ENCODE measurements at places on chromosomes 1 and 21.

- DNase-seq, result no peak
Measured at GRCh38 chr21:43211760-43212115, 42.9 kb downstream of the CRYAA start.

DNA sequence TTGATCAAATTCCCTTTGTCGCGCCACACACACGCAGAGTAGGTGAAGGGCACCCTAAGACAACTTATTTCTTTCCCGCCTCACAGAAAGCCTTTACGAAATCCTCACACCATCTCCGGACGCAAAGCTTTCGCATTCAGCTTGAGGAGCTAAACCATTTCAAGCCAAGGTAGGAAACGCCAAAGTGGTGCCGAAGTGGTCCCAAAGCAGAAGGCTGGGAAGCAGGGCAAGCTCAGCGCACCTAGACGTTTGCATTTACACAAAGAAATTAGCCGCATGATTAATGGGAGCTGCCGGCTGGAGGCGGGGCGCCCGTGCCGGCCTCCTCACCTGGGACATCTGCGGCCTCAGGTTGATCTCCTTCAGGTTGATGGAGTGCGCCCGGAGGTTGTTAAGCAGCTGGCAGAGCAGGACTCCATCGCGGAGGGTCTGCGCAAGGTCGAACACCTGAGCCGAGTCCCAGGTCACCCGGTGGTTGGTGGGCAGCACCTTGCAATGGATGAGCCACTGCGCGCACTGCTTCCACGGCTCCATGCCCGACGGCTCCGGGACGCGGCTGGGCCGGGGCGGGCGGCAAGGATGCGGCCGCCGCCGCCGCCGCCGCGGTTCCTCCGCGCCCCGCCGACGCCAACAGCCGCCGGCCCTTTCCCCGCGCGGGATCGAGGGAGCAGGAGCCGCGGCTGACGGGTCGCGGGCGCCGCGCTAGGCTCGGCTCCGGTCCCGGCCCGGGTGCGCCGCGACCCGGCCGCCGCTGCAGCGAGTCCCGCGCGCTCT is 457 bp downstream of the VAV3 start:
- DNase-seq, result no peak

GRCh38 chr1:206466840-206467649 is 3.2 kb upstream of the IKBKE start:
- DNase-seq, result no peak

- no peak for DNase-seq
Measured at GRCh38 chr1:72433591-72433990, 151.3 kb upstream of the NEGR1 start.

DNA sequence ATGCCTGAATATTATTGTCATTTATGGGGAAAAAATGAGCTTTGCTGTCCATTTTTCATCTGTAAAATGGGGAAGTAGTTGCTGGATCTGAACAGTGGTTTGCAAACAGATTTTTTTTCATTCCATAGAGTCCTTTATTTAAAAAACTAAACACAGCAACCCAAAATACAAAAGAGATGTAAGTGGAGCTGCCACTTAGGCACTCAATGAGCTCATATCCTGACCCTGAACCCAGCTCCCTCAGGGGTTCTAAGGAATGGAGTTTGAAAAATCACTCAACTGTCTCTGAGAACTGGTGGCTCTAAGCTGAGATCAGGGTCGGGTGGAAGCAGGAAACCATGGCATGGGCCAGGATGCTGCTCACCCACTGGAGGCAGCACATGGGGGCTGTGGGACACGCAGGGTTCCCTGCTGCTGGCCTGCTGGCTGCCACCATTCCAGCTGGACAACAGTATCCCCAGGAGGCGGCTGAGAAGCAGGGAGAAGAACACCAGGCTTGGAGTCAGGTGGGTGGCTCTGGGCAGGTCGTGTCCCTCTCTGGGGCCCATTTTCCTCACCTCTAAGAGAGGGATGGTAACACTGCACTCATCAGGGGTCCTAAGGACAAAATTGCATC is 9.6 kb upstream of the ECE1 start:
- DNase-seq, result no peak

DNA sequence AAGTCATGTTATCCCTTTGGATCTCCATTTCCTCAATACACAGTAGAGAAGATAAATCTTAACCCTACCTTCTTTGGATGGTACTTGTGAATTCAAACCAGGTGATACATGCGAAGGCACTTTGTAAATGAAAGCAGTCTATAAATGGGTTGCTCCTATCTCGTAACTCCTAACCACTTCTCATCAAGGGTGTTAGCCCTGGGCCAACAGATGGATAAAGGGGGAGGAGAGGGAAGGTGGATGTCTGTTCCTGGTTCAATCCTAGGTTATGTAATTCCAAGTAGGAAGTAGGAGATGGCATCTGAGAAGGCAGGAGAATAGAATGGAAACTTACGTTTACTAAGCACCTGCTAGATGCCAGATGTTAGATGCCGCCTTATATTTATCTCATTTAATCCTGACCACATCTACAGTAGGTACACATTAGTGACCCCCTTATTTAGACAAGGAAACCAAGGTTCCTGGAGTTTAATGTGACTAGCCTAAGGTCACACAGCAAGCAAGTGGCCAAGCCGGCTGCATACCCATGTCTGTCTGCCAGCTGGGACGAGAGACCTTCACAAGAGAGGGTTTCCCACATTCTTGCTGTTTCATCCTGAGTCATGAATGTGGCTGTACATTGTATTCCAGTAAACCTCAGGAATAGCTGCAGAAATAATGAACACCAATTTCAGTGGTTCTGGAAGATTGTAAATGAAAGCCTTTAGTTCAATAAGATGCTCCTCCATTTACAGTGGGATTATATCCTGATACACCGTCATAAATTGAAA is 47.7 kb downstream of the ELAVL4 start:
- no peak for DNase-seq

Data from retinal pigment epithelial cell (primary cell).